ENCODE measurements at places on chromosomes 11 and 22.
A peak's percentile ranks its signal among the peaks of the same experiment; 100 is the strongest.

GRCh38 chr22:47044722-47045535, 282.5 kb downstream of the TBC1D22A start:
- no peak for DNase-seq

DNA sequence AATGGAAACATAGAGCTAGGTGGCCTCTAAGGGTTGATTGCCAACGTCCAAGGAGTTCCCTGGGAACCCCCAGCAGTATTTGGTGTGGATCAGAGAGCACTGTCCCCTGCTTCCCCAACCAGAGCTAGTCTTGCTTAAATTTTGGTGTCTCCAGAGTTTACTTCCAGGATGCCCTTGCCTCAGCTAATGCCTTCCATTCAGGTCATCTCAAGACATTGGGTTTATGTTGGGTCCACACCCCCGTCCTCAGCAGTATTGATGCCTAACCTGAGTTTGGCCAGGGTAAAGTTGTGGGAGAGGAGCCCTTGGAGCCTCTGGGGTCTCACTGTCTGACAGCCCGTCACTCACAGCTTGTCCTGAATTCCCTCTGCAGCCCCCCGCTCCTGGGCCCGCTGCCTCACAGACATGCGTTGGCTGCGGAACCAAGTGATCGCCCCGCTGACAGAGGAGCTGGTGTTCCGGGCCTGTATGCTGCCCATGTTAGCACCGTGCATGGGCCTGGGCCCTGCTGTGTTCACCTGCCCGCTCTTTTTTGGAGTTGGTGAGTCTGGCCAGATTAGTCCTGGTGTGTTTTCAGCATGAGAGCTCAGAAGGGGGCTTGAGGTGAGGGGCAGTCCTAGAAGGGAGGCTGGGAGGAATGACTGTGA, 1.4 kb downstream of the RCE1 start:
- no peak for DNase-seq

GRCh38 chr11:57359896-57360690, 20.9 kb downstream of the PRG3 start:
- DNase-seq = no peak

GRCh38 chr11:18907391-18907790, 31.8 kb downstream of the MRGPRX1 start:
- no peak for DNase-seq

GRCh38 chr22:22896601-22897000, 9.0 kb downstream of the IGLL5 start:
- DNase-seq = no peak

- DNase-seq = no peak
Measured at GRCh38 chr22:38871360-38872171, 450 bp downstream of the CBX6 start.

- DNase-seq = no peak
Measured at GRCh38 chr22:19844377-19845053, 10.2 kb downstream of the GNB1L start.

- no peak for DNase-seq
Measured at GRCh38 chr11:2362414-2362813, 14.7 kb upstream of the CD81 start.

DNA sequence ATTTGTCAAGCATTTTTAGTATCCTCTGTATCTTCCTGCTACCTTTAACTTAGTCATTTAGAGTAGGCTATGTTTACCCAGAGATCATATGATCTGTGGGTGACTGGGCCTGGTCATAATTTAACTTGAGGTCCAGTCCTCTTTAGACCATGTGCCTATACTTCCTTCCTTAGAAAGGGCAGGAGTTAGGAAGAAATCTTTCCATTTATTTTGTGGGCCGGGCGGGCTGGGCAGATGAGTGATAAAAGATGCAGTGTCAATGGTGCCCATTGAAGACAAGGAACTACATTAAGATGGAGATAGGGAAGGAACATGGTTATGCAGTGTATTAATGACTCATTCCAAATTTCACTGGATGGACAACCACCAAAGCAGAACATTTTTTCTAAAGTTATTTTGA, 30.9 kb upstream of the PDE3B start:
- no peak for DNase-seq

- no peak for DNase-seq
Measured at GRCh38 chr11:80930038-80930437, 1489.2 kb upstream of the TENM4 start.

DNA sequence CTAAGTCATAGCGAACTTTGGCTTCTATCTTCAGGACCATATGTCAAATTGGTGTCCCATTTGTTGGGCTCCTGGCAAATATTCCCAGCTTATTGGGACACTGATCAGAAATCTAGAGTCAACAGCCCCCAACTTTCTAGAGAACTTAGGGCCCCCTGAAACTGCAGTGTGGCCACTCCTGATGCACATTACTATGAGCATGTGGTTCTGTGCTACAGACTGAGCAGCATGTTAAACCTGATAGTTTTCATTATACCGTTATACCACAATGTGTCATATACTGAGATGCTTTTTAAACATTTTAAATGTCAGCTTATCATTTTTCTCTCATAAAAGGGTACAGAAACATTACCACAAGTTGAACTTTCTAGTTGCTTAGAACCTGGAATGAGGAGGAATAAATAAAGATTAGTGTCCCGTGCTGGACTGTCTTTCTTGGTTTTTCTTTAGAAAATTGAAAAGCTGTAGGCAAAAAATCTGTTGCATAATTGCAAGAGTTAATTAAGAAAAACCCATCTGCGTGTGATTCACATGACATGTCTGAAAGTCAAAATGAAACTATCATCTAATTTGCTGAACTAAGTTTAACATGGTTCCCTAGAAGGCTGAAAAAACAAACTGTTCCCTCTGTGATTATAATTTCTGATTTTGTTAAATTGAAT, 16.4 kb upstream of the CTSC start:
- DNase-seq = no peak

GRCh38 chr22:36942556-36942955, 29.1 kb downstream of the CSF2RB start:
- DNase-seq = no peak

- DNase-seq = no peak
Measured at GRCh38 chr22:41106122-41106968, 14.0 kb downstream of the EP300 start.

DNA sequence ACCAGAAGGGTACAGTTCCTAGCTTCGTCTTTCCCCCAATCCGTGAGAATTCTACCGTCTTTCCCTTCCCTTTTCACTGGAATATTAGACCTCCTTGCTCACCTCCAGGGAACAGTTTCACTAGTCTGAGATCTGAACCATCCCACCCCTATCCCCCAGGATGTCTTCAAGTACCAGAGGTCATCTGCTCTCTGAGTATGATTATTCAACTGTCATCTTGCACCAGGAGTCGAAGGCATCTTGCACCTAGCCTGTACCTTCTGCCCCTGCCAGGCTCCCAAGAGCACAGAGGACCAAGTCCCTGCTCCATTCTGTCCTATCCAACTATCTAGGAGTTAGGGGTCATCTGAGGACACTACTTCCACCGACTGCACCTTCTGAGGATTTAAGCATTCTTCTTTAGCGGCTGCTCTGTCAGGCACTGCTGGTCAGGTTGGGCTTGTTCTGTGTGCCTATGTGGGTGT, 804 bp downstream of the ACER3 start:
- DNase-seq = no peak

DNA sequence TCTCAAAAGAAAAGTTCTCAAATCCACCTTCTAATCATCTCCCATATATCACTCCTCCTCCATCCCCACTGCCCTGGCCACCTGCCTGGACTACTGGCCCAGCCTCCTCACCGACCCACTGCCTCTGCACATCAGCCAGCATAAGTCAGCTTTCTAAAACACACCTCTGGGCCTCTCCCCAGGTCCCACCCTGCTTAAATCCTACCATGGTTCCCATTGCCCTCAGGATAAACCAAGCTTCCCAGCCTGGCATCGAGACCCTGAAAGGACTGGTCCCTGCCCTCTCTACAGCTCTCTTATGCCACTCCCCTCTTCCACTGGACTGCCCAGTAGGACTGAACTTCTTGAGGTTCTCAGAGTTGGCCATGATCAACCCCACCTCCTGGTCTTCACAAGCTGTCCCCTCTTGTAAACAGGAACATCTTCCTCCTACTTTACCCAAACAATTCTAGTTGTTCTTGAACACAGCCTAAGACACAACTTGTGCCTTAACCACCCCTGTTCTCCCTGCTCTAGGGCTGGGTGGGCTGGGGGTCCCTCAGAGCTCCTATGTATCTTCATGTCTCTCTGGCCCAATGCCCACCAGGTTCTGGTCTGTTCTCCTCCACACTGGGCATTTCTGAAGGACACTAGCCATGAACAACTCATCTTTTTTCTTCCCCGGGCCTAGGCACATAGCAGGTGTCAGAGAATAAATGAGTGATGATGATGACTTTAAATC, 12.6 kb upstream of the P2RY6 start:
- no peak for DNase-seq

- no peak for DNase-seq
Measured at GRCh38 chr11:126857860-126858808, 142.4 kb downstream of the KIRREL3 start.

- DNase-seq = no peak
Measured at GRCh38 chr11:70314730-70315129, 44.2 kb downstream of the PPFIA1 start.

- DNase-seq = peak; percentile 23
Measured at GRCh38 chr11:23723861-23724260, 773.0 kb upstream of the LUZP2 start.

GRCh38 chr11:2982214-2982613, 9.9 kb downstream of the NAP1L4 start:
- DNase-seq = no peak

- no peak for DNase-seq
Measured at GRCh38 chr11:95760941-95761340, 28.6 kb downstream of the FAM76B start.

DNA sequence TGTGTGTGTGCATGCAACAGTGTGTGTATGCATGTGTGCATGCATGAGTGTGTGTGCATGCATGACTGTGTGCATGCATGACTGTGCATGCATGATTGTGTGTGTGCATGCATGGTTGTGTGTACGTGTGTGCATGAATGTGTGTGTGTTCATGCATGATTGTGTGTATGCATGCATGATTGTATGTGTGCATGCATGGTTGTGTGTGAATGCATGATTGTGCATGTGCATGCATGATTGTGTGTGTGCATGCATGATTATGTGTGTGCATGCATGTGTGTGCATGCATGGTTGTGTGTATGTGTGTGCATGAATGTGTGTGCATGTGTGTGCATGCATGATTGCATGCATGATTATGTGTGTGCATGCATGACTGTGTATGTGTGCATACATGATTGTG, 1052.0 kb downstream of the TBC1D22A start:
- no peak for DNase-seq

GRCh38 chr22:19085233-19085718, 36.9 kb downstream of the DGCR2 start:
- no peak for DNase-seq
